ENCODE measurements at places on chromosomes 3 and 15. TPM values are rescaled to one million over a fixed set of nuclear protein-coding genes. Genes with fewer than 3 reads are reported as not detected.

RBMS3 gene
- 45.9 TPM for total RNA-seq

B3GALNT1 gene
- 14.3 TPM for total RNA-seq

ZPLD1 gene
- 0.07 TPM for total RNA-seq

CTDSPL2 gene
- total RNA-seq: 66.5 TPM

PRR20G gene
- total RNA-seq: not detected

AGTR1 gene
- total RNA-seq: 5.4 TPM

MUSTN1 gene
- 35.2 TPM for total RNA-seq

XIRP1 gene
- not detected for total RNA-seq

CLASP2 gene
- 34.1 TPM for total RNA-seq

CP gene
- total RNA-seq: 13.3 TPM

ALDH1A2 gene
- 121 TPM for total RNA-seq

ZNF592 gene
- total RNA-seq: 10.0 TPM

DNA sequence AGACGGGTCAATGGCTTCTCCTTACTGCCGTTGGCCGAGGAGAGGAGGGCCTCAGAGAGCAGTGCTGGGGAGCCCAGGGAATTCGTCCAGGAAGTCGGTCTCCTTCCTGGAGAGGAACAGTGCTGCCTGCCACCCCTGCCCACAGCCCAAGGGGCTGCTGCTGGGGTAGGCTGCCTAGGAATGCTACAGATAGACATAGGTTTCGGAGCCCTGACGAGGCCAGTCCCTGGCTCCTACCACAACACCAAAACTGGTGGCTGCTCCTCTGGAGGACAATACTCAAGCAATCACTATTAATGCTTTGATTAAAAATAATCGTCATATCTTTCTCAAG, 30.5 kb downstream of the ANP32A start:
- no peak for DNase-seq
- no peaks in the 10 kb centered on the region for H3K36me3 ChIP-seq
- no peaks in the 10 kb centered on the region for H3K4me1 ChIP-seq
- peak overlapping the region; percentile 30 for H3K27ac ChIP-seq
- no peaks in the 10 kb centered on the region for H3K27me3 ChIP-seq

- no peaks in the 10 kb centered on the region for H3K36me3 ChIP-seq
- H3K27ac ChIP-seq: no peak overlapping the region
- no peaks in the 10 kb centered on the region for H3K27me3 ChIP-seq
- H3K4me3 ChIP-seq: no peak overlapping the region
Measured at GRCh38 chr3:72814308-72814707, 33.9 kb downstream of the SHQ1 start.

GRCh38 chr15:49467746-49468480, 44.9 kb downstream of the FGF7 start:
- peak overlapping the region; percentile 85 for H3K27ac ChIP-seq
- no peak for DNase-seq
- no peaks in the 10 kb centered on the region for H3K27me3 ChIP-seq
- peaks cover 10% of the 10 kb centered on the region for H3K4me1 ChIP-seq
- no peaks in the 10 kb centered on the region for H3K36me3 ChIP-seq

GRCh38 chr15:77030048-77030927, 35.4 kb downstream of the PSTPIP1 start:
- H3K36me3 ChIP-seq: no peaks in the 10 kb centered on the region
- no peak overlapping the region for H3K27ac ChIP-seq
- no peaks in the 10 kb centered on the region for H3K27me3 ChIP-seq

- H3K4me3 ChIP-seq: no peak overlapping the region
- no peaks in the 10 kb centered on the region for H3K4me1 ChIP-seq
- no peak for DNase-seq
- no peak overlapping the region for H3K27ac ChIP-seq
- no peaks in the 10 kb centered on the region for H3K36me3 ChIP-seq
- H3K27me3 ChIP-seq: no peaks in the 10 kb centered on the region
Measured at GRCh38 chr15:27123808-27124207, 152.8 kb downstream of the GABRG3 start.

GRCh38 chr3:8837162-8837561, 67.7 kb upstream of the OXTR start:
- no peak overlapping the region for H3K4me3 ChIP-seq
- no peaks in the 10 kb centered on the region for H3K4me1 ChIP-seq
- H3K27me3 ChIP-seq: no peaks in the 10 kb centered on the region

- H3K4me3 ChIP-seq: no peak overlapping the region
- H3K27me3 ChIP-seq: no peaks in the 10 kb centered on the region
- DNase-seq: no peak
Measured at GRCh38 chr3:136882571-136882970, 20.6 kb downstream of the NCK1 start.

- H3K4me1 ChIP-seq: no peaks in the 10 kb centered on the region
- H3K4me3 ChIP-seq: no peak overlapping the region
- DNase-seq: no peak
- no peak overlapping the region for H3K27ac ChIP-seq
- no peaks in the 10 kb centered on the region for H3K27me3 ChIP-seq
- H3K36me3 ChIP-seq: no peaks in the 10 kb centered on the region
Measured at GRCh38 chr3:104868291-104868690, 498.4 kb upstream of the ALCAM start.

- no peak overlapping the region for H3K4me3 ChIP-seq
- no peak overlapping the region for H3K27ac ChIP-seq
- H3K27me3 ChIP-seq: no peaks in the 10 kb centered on the region
- H3K36me3 ChIP-seq: no peaks in the 10 kb centered on the region
- DNase-seq: no peak
Measured at GRCh38 chr15:74682954-74683353, 12.9 kb downstream of the EDC3 start.

DNA sequence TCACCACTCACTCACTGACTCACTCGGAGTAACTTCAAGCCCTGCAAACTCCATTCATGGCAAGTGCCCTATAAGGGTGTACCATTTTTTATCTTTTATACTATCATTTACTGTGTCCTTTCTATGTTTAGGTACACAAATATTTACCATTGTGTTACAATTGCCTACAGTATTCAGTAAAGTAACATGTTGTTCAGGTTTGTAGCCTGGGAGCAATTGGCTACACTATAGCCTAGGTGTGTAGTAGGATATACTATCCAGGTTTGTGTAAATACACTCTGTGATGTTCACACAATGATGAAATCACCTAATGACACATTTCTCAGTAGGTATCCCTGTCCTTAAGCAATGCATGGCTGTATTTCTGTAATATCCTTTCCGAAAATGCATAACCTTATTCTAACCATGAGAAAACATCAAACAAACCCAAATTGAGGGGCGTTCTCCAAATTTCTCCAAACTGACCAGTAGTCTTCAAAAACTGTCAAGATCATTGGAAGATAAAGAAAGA, 17.9 kb upstream of the CNOT10 start:
- H3K4me1 ChIP-seq: no peaks in the 10 kb centered on the region
- no peak overlapping the region for H3K27ac ChIP-seq
- no peak for DNase-seq
- no peak overlapping the region for H3K4me3 ChIP-seq

DNA sequence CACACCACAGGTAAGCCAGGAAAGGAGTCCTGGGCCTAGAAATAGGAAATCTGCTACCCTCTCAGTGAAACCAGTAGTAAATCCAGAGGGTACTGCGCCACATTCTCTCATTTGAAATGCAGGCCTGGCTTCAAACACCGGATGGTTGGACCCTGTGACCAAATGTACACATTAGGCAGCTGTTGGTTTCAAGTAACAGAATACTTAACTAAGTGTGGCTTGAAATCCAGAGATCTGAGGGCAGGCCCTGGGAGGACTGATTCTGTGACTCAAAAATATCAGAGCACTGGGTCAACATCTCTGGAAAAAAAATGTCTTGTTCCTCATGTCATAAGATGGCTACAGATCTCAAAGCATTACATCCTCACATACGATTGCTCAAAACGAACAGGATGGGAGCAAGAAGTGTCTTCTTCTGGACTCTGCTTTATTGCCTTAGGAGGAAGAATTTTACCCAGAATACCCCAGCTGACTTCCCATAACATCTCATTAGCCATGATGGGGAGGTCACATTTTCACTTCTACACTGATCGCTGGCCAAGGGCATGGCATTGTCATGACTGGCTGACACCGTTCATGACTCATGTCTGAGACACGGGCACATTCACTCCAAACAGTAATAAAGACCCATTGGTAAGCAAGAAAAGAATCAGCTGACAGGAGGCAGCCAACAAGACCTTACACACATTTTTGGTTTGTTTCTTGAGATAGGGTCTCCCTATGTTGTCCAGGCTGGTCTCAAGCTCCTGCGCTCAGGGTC, 166.0 kb downstream of the ARRDC4 start:
- no peaks in the 10 kb centered on the region for H3K4me1 ChIP-seq
- no peaks in the 10 kb centered on the region for H3K36me3 ChIP-seq
- no peak overlapping the region for H3K4me3 ChIP-seq
- H3K27ac ChIP-seq: no peak overlapping the region

GRCh38 chr3:42699511-42699971, 3.1 kb downstream of the HHATL start:
- H3K27ac ChIP-seq: no peak overlapping the region
- no peaks in the 10 kb centered on the region for H3K27me3 ChIP-seq
- no peak for DNase-seq
- no peaks in the 10 kb centered on the region for H3K36me3 ChIP-seq
- no peak overlapping the region for H3K4me3 ChIP-seq
- H3K4me1 ChIP-seq: no peaks in the 10 kb centered on the region

DNA sequence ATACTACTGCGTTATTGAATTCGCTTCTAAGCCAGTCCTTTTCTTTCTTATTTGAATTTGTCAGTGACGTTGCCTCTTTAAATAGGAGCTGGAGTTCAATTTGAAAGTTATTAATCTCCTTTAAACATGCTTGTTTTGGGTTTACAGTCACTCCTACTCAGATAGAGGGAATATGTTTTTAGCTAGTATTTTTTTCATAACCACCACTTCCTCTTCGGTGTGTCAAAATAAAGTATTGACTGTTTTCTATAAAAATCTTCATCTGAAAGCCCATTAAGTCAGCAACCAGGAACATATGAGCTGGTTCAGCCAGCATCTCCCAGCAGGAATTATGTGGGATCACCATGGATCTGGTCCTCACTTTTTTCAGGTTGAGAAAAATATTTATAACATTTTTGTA, 772.9 kb downstream of the DIPK2A start:
- no peaks in the 10 kb centered on the region for H3K27me3 ChIP-seq
- H3K4me3 ChIP-seq: no peak overlapping the region
- no peaks in the 10 kb centered on the region for H3K4me1 ChIP-seq
- H3K36me3 ChIP-seq: no peaks in the 10 kb centered on the region
- no peak for DNase-seq
- no peak overlapping the region for H3K27ac ChIP-seq

GRCh38 chr3:166522017-166522416, 684.8 kb upstream of the BCHE start:
- H3K4me1 ChIP-seq: no peaks in the 10 kb centered on the region
- H3K27ac ChIP-seq: no peak overlapping the region
- H3K36me3 ChIP-seq: no peaks in the 10 kb centered on the region
- no peak overlapping the region for H3K4me3 ChIP-seq
- H3K27me3 ChIP-seq: no peaks in the 10 kb centered on the region
- DNase-seq: no peak

DNA sequence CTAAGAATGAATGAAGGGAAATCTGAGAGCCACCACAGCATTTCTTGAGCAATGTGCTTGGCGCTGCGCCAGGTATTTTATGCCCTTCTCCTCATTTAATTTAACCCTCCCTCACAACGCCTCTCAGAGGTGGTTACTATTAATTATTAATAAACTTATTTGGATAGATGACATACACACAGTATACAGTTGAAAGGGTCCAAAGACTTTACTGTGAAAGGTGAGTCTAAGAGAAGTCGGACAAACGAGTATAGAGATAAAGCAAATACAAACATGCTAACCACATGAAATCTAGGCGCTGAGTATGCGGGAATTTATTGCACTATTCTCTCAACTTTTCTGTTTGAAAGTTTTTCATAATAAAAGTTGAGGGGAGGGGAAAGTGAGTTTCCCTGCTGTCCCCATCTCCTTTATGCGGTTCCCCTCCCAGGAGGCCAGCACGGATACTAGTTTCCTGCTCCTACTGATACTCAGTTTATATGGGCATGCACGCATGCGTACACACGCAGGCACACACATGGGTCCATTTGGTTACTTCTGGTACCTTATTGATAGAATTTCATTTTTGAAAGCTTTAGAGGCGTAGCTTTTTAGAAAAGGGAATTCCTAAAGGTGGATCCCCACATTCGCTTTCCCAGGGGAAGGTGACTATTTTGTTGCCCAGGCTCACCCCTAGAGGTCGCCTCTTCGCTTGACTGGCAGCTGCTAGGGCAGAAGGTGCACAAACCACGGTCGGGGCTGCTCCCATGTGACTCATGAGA, 28.5 kb upstream of the KCTD6 start:
- DNase-seq: peak; percentile 75
- peak overlapping the region; percentile 9 for H3K4me3 ChIP-seq
- H3K27me3 ChIP-seq: no peaks in the 10 kb centered on the region
- peak overlapping the region; percentile 19 for H3K27ac ChIP-seq

GRCh38 chr3:184688251-184688881, 23.5 kb downstream of the MAGEF1 start:
- no peaks in the 10 kb centered on the region for H3K4me1 ChIP-seq
- peak overlapping the region; percentile 77 for H3K27ac ChIP-seq
- H3K27me3 ChIP-seq: no peaks in the 10 kb centered on the region
- H3K36me3 ChIP-seq: no peaks in the 10 kb centered on the region
- peak; percentile 70 for DNase-seq
- H3K4me3 ChIP-seq: no peak overlapping the region

GRCh38 chr15:58981808-58982475, 5.5 kb upstream of the RNF111 start:
- H3K27ac ChIP-seq: no peak overlapping the region
- no peaks in the 10 kb centered on the region for H3K36me3 ChIP-seq
- H3K4me3 ChIP-seq: no peak overlapping the region
- H3K27me3 ChIP-seq: no peaks in the 10 kb centered on the region

GRCh38 chr3:107240183-107241091, 136.8 kb upstream of the CCDC54 start:
- H3K4me3 ChIP-seq: peak overlapping the region; percentile 62
- H3K27ac ChIP-seq: peak overlapping the region; percentile 81
- peak; percentile 82 for DNase-seq
- no peaks in the 10 kb centered on the region for H3K27me3 ChIP-seq

GRCh38 chr3:157163217-157163953, 3.4 kb upstream of the CCNL1 start:
- peaks cover 6% of the 10 kb centered on the region for H3K4me1 ChIP-seq
- H3K36me3 ChIP-seq: no peaks in the 10 kb centered on the region
- no peak overlapping the region for H3K27ac ChIP-seq
- DNase-seq: no peak
- no peak overlapping the region for H3K4me3 ChIP-seq

GRCh38 chr3:158418035-158418434, 153.0 kb upstream of the MLF1 start:
- H3K27me3 ChIP-seq: no peaks in the 10 kb centered on the region
- no peak for DNase-seq
- no peak overlapping the region for H3K4me3 ChIP-seq
- H3K4me1 ChIP-seq: no peaks in the 10 kb centered on the region
- H3K27ac ChIP-seq: no peak overlapping the region
- no peaks in the 10 kb centered on the region for H3K36me3 ChIP-seq

- no peak for DNase-seq
- H3K4me3 ChIP-seq: no peak overlapping the region
- no peaks in the 10 kb centered on the region for H3K36me3 ChIP-seq
- H3K27me3 ChIP-seq: no peaks in the 10 kb centered on the region
- H3K27ac ChIP-seq: no peak overlapping the region
Measured at GRCh38 chr15:55928955-55929354, 64.5 kb downstream of the NEDD4 start.
